GM20000 (cell line): ENCODE measurements at places on chromosomes 3 and 15.

- DNase-seq: no peak
Observed at GRCh38 chr3:185439745-185440466, 58.9 kb downstream of the TMEM41A start.

DNA sequence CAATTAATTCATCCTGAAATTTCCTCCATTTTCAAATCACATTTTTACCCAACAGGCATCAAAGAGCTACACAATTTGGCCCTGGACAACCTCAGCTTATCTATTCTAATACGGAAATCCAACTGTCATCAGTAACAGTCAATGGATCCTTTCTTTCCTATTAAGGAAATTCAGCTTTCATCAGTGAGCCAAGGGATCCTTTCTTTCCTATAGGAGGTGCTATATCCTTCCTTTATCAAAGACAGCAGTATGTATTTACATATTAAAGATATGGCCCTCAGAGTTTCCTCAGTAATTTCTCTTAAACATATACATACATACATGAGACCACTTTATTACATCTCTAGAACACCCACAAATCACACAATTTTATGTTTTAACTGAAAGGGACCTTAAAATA is 10.1 kb downstream of the DHX36 start:
- no peak for DNase-seq

DNA sequence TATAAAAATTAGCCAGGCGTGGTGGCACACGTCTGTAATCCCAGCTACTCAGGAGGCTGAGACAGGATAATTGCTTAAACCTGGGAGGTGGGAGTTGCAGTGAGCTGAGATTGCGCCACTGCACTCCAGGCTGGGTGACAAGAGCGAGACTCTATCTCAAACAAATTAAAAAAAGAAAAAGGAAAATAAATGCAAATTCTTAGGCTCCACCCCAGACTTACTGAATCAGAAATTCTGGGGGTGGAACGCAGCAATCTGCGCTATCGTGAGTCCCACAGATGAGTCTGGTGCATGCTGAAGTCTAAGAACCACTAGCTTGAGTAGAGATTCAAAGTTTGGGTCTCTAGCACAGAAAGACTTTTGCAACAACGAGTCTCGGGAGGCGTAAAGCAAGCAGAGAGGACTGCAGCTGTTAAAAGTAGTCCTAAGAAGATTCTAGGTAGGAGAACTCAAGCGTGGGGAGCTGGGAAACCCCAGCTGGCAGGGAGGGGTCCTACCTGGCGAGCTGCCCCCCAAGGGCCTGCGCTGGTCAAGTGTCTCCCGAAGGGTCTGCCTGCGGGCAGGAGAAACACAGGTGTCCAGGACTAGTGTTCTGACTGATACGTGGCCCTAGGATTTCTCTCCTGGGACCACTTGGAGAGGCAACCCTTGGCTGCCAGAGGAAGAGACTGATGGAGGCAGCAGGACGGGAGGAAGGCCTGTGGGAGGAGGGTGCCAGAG is 21.9 kb downstream of the CEP19 start:
- DNase-seq: no peak

- DNase-seq: no peak
Observed at GRCh38 chr15:62983956-62984355, 58.6 kb upstream of the TPM1 start.

DNA sequence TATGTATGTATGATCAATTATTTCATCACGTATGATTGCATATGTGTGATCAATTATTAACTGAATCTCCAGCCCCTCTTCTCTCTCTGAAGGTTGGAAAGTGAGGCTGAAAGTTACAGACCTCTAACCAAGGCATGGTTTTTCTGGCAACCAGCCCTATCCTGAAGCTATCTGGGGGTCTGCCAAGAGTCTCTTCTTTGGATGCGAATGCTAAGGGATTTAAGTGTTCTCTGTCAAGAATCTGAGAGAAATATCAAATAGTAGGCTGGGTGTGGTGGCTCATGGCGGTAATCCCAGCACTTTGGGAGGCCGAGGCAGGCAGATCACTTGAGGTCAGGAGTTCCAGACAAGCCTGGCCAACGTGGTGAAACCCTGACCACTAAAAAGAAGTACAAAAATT is 8.1 kb downstream of the NKTR start:
- DNase-seq: no peak

DNA sequence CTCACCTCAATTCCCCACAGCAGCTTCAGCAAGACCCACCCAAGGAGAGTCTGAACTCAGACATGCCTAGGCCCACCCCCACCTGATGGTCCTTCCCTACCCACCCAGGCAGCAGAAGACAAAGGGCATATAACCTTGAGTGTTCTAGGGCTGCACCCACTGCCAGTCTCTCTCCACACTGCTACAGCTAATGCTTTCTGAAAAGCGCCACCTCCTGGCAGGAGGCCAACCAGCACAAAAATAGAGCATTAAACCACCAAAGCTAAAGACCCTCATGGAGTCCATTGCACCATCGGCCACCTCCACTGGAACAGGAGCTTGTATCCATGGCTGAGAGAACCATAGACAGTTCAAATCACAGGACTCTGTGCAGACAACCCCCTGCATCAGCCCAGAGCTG is 11.3 kb upstream of the RPL39L start:
- peak; percentile 21 for DNase-seq

GRCh38 chr15:69478259-69478781 is 25.7 kb downstream of the RPLP1 start:
- peak; percentile 62 for DNase-seq

GRCh38 chr3:83938491-83938890 is 1020.3 kb upstream of the CADM2 start:
- no peak for DNase-seq

DNA sequence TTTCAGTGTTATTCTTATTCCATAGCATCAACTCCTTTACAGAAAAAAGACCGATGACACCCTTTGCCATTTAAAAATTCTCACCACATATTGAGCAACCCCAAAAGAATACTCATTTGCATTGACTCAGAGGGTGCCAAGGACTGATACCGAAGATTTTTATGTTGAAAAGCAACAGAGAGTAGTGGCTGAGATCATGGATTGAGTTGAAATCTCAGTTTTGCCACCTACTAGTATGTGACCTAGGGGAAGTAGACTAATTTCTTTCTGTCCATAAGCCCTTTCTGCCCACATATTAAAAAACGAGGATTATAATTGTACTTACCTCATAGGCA is 313.9 kb upstream of the SATB1 start:
- DNase-seq: no peak

GRCh38 chr3:189941679-189942078 is 179.0 kb downstream of the P3H2 start:
- DNase-seq: no peak

- DNase-seq: no peak
Observed at GRCh38 chr15:32091505-32092380, 61.4 kb downstream of the CHRNA7 start.

- DNase-seq: no peak
Observed at GRCh38 chr3:164417955-164418354, 660.3 kb downstream of the SI start.

DNA sequence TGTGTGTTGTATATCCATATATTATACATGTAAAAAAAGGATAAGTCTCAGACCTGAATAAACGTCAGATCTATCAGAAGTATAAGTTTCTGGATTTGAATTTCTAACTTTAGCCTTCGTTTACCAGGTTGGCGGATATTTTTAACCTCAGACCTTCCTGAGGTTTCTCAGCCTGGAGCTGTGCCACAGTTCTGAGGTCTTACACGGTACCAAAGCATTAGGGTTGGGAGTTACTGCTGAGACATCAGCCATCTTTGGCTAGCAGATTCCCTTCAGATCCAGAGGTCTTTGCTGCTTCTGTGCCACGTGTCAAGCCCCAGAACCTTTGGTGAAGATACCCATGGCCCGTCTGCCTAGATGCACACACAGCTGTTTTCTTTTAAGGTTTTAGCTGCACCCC is 84.7 kb downstream of the PPP2R3A start:
- DNase-seq: no peak

DNA sequence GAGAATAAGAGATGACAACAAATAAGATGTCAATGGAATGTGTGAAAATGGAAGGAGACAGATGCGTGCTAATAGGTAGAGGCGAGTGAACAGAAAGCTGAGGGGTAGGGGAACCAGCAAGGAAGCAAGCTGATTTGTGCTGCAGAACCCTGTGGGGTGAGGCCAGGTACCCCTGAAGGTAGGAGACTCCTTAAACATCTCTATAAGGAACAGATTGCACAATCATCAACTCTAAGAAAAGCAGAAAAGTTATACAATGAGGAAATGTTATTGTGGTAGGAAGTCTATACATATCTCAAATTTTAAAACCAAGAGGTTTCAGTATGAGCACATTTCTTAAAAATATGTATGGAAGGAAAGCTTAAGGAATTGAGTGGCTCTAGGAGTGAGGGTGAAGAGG is 315.0 kb upstream of the TPM1 start:
- DNase-seq: no peak

GRCh38 chr3:36843065-36844051 is 79.0 kb upstream of the DCLK3 start:
- peak; percentile 43 for DNase-seq

GRCh38 chr15:34362047-34362773 is 4.8 kb downstream of the LPCAT4 start:
- no peak for DNase-seq

- DNase-seq: no peak
Observed at GRCh38 chr15:95091444-95091843, 860.1 kb downstream of the MCTP2 start.

DNA sequence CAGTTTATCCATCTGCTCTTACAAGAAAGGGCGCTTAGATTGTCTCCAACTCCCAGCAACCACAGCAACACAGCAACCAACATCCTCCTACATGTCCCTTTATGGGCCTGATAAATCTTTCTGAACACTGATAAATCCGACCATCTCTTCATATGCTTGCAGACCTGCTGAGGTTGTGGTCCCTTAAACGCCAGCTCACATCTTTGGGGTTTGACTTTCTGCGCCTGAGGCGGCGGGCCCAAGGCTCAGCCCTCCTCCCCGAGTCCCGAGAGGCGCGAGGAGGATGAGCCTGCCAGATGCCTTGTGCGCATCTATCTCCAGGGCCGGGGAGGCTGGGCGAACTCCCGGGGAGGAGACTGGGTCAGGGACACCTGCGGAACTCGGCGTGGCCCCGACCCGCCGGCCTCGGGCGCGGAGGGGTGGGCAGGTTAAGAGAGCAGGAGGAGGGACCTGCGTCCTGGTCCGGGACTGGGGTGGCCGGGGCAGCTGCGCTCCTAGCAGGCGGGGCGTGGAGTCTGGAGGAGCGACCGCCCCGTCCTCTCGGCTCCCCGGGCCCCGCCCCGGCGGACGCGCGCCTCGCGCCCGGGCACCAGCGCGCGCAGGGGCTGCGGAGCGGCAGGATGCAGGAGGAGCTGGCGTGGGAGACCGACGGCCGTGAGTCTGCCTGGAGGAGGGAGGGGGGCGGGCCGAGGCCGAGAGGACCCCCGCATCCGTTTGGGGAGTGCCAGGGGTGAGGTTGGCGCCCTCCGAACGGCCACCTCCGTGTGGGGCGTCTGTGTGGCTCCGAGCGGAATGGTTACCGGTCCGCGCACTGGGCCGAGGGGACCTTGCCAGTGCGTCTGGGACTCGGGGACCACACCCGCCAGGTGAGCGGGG is at the start of gene ANKDD1A:
TSS of gene ANKDD1A (plus strand) at position 592 of the 876 bp plus-strand sequence. CDS start at position 621, 29 bp downstream.
- DNase-seq: peak; percentile 85

- no peak for DNase-seq
Observed at GRCh38 chr15:87549860-87550259, 706.7 kb downstream of the NTRK3 start.

- DNase-seq: no peak
Observed at GRCh38 chr3:99108508-99108907, 207.0 kb upstream of the DCBLD2 start.

DNA sequence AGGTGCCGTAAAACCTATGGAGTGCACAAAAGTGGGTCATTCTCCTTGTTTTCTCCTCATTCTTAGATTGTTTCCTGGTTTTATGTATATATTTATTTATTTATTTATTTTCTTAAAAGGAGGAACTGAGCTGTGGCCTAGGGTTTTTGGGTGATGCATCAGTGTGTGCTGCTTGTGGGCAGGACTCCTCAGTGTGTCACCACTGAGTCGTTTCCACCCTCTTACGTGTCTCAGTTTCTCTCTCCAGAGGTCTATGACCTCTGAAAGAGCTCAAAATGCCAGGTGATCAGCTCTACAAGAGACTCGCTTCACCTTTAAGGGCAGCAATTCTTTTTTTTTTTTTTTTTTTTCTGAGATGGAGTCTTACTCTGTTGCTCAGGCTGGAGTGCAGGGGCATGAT is 72.9 kb downstream of the CD200 start:
- DNase-seq: no peak

DNA sequence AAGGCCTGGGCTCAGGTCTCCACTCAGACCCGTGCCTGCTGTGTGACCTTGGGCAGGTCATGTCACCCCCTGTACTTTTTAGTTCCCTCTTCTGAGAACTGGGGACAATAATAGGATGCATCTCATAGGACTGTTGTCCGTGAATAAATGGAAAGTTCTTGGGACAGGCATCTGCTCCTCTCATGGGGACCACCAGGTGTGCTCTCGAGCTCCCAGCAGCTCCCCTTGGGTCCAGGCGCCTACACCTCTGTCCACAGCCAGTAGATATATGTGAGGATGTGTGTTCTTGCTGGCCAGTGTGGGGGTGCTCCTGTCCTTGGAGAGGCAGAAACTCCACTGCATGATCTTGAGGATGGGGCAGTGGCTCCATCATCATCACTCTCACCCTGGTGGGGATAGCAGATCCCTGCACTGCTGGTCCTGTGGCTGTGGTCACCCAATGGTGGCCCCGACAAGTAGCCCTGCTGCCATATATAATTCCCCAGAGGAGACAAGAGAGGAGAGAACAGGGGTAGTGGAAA is 257.6 kb upstream of the TLE3 start:
- no peak for DNase-seq

- DNase-seq: peak; percentile 72
Observed at GRCh38 chr15:59371458-59372351, 966 bp downstream of the MYO1E start.

GRCh38 chr3:190346541-190346940 is 24.3 kb upstream of the CLDN1 start:
- DNase-seq: no peak

- no peak for DNase-seq
Observed at GRCh38 chr3:139312959-139313358, 30.9 kb upstream of the MRPS22 start.

DNA sequence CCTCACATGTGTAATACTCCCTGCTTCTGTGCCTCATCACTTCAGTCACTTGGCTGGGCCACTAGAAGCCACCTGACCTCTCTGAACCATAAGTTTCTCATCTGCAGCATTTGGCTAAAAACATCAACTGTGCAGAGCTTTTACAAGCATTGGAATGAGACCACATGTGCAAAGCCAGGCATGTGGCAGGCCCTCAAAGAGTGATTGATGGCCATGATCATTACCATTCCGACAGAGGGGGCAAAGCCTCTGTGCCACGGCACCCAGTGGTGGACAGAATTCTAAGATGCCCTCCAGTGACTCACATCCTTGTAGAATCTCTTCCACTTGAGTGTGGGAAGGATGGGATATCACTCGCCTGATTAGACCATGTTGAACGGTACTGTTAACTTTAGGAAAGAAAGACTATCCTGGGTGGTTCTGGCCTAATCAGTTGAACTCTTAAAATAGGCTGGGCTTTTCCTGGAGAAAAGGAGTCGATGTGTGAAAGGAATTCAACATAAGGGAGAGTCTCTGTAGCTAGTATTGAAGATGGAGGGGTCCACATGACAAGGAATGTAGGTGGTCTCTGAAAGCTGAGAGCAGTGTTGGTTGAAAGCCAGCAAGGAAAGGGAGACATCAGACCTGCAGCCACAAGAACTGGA is 13.5 kb downstream of the CDCP1 start:
- DNase-seq: no peak

GRCh38 chr3:90091549-90091948 is 984.1 kb downstream of the EPHA3 start:
- no peak for DNase-seq

- DNase-seq: no peak
Observed at GRCh38 chr3:154152741-154153140, 31.6 kb downstream of the ARHGEF26 start.
